Stimulated activated CD8-positive, alpha-beta memory T cell treated with anti-CD3 and anti-CD28 coated beads, Interleukin-4, amount 100 ng/mL, for 4 hours (primary cell): ENCODE measurements at places on chromosomes 6 and 20.

DNA sequence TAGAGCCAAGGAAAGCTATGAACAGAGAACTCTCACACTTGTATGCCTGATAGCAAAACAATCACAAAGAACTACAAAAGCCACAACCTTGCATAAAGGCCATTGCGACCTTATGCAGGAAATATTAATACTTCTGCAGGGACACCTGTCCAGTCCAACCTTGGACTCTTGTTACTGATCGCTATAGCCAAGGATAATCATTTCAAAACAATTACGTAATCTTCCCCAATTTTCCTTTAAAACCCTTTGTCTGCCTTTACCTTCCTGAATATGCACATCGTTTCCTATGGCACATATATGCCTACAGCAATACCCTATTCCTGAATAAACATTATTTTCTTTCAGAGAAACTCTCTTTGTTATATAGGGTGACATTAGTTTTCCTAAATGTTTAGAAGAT lies 22.8 kb downstream of the PPIL6 start:
- DNase-seq, result no peak

GRCh38 chr6:16974387-16974673 lies 127.5 kb upstream of the STMND1 start:
- no peak for DNase-seq

- DNase-seq, result no peak
Observed at GRCh38 chr6:33091957-33092356, 16.2 kb downstream of the HLA-DPB1 start.

DNA sequence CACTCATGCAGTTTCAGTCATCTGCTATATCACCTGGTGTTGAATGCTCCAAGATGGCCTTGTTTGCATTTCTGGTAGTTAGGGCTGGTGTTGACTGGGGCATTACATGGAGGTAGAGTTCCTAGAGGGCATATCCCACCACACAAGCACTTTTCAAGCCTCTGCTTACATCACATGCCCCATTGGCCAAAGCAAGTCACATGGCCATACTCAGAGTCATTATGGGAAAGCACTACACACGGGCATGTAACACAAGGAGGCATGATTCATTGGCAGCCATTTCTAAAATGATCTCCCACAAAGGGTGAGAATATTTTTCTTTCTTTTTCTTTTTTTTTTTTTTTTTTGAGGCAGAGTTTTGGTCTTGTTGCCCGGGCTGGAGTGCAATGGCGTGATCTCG lies 73.2 kb downstream of the TRMT6 start:
- no peak for DNase-seq

GRCh38 chr6:89209457-89209856 lies 7.7 kb downstream of the GABRR1 start:
- DNase-seq, result no peak

DNA sequence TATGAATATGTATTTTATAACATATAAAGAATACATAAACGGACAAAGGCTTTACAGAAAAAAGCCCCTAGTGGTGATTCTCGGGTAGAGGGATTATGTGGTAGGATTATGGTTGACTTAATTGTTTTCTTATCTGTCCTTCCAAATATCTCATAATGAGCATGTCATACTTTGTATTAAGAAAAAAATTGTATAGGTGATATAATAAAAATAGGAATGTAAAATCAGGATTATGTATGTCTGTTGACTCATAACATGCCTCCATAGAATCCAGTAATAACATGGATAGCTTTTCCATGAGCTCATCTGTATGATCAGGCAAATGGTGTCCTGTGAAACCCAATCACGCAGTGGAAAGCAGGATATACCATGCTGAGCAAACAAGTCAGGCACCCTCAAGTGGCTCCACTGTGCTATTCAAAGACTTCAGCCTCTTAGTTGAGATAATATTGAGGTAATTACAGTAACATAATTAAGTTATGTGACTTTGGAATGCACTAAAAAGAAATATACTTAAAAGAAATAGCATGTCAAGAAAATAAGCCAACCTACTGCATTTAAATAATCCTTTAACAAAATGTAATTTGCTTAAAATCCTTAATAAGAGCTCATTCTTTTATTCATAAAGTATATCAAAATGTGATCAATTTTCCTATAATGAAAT lies 39.6 kb upstream of the PRELID3B start:
- no peak for DNase-seq

DNA sequence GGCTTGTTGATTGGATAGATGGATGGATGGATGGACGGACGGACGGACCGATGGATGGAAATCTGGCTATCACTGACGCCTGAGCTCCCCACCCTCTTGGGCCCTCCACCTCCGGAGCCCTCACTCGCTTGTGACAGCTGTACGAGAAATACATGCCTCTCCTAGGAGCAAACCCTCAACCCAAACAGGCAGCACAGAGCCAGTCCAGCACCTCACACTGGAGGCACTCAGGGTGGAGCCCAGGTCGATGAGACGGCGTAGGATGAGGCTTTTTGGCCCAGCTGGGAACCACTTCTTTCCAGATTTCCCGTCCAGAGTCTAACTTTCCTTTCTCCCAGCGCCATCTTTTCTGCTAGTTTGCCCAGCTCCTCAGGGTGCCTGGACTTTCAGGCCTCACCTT lies 2.7 kb upstream of the LY6G5C start:
- DNase-seq, result no peak

DNA sequence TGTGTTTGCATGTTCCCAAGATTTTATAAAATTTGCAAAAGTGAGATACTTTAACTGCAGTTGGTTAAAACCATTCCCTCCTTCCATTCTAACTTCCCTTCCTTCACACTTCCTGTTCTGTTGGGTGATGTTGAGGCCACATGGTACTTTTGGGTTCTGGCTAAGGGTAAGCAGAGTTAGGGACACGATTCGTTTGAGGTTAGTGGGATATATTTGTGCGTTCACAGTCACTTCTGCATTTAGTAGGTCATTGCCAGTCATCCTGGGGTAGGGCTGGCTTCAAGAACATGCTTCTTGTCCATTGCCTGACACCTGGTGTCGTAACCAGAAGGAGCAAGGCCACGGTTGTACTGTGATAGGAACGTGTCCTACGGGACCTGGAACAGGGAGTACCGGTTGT lies 340.1 kb downstream of the ZFAND3 start:
- no peak for DNase-seq

DNA sequence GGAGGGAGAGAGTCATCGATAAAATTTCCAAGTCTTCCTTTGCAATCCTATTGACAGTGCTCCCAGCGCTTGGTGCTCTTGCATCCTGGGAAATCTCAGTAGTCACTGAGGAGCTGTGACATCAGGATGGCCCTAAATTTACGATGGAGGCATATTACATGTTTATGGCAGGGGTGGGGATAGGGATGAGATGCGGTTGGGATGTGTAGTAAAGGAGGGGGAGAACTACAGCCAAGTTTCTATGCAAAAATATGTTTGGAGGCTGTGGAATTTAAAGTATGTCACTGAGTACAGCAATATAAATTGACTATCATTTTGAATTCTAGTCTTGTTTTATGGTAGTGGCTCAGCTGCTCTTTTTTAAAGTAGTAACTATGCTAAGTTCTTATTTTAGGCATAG lies 544.9 kb downstream of the PKHD1 start:
- DNase-seq, result no peak

- DNase-seq, result no peak
Observed at GRCh38 chr20:60470366-60470765, 512.1 kb downstream of the CDH26 start.

DNA sequence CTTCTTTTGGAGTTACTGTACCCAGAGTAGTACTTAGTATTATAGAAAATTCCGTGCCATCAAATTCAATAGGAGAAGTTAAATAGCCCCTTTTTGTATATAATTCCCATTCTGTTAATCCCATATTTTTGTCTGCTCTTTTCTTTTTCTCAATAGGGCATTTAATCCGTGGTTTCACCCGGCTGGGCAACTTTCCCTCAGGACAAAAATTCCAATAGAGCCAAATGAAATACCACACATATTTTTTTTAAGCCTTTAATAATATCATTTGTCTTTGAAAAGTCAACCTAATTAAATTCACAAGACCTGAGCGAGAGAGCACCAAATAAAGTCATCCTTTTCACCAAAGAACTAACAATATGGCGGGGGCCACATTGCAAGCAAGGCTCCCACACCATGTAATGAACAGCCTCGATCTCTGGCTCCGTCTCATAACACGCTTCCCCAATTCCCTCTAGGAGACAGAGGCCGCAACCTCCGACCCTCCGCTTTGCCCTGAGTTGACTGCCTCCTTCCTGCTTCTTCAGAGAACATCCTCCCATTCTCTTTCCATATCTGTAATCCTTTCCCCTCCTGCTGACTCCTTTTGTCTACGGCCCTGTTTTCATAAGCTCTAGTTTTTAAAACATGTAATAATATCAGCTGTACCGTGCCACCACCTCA lies 13.6 kb downstream of the NHSL1 start:
- DNase-seq, result no peak

GRCh38 chr6:49423817-49424216 lies 39.2 kb downstream of the MMUT start:
- no peak for DNase-seq

DNA sequence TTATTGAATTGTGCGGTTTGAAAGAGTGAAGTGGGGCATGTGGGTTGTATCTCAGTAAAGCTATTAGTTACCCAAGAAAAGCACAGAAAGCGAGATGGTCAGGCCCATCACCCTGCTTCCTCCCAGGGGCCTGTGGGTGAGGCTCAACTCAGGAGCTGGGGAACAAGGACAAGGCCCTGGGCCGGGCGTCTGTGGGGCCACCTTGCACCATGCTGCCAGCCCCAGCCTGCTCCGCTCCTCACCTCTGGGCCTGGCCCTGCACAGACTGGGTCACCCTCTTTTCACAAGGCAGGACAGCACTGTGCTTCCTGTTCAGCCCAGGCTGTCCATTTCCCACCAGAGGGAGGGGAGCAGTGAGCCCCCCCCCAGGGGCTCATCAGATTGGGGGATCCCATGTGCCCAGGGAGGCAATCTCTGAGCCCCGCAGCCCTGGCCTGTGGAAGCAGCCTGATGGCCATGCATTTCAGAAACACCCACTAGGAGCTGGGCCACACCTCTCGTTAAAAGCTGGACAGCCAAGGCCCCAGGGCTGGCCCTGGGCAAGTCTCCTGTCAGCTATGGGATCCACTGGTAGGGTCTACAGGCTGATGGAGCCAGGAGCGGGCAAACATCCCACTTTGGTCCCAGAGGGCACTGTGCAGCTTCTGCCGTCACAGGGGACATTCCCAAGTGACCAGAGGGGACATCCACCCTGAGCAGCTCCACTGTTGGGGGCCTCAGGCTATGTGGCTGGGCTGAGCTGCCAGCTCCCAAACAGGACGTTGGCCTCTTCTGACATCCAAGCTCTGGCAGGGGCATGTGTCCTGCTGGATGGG lies 55.9 kb downstream of the YTHDF1 start:
- no peak for DNase-seq

DNA sequence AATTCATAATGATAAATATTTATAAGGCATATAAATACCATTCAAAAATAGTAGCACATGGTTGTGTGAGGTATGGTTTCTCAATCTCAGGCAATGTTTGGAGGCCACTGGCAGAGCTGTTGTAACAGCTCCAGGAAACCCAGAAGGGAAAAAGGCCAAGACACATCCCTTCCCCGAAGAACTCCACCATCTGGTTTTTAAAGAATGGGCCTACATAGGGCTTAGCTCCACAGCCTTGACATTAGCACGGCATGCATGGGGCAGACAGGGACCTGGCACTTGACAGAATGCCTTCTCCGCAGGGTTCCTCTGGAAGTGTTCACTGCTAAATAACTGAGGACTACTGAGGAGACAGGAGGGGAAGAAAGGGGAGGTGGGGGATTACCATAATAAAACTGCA lies 16.1 kb upstream of the FOXO3 start:
- no peak for DNase-seq

DNA sequence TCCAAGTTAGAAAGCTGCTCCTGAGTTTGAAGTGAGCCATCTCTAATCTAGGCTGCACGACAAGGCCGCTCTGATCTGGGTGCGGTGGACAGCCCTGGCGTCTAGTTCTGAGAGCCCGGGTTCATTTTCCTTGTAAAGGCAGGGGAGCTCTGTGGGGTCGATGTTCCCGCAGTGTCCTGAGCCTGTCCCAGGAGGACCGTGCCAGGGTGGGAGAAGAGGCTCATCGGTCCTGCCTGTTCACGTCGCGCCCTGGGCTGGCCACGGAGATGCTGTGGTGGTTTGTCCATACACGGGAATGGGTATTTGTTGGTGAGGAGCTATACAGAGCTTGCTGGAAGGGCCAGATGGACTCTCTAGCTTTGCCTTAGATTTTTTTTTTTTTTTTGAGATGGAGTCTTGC lies 27.0 kb downstream of the PSMG4 start:
- DNase-seq, result no peak

GRCh38 chr20:33864324-33864963 lies 53.3 kb downstream of the CHMP4B start:
- DNase-seq, result no peak

DNA sequence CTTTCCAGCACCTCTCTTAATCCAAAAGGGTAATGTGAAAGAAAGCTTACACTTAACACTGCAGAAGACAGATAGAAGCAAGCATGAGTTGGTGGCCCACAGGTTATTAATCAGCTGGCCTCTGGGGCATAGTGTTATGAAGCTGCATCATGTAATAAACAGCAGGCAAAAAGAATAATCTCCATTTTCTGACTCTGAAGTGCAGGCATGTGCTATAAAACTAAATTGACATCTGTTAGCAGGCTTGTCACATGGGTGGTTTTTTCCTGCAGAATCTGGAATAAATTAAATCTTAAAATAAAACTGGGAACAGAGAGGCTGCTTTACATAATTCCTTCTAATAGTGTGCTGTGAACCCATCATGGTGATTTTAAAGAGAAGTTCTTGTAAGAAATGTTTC lies 73.3 kb downstream of the METTL24 start:
- no peak for DNase-seq

DNA sequence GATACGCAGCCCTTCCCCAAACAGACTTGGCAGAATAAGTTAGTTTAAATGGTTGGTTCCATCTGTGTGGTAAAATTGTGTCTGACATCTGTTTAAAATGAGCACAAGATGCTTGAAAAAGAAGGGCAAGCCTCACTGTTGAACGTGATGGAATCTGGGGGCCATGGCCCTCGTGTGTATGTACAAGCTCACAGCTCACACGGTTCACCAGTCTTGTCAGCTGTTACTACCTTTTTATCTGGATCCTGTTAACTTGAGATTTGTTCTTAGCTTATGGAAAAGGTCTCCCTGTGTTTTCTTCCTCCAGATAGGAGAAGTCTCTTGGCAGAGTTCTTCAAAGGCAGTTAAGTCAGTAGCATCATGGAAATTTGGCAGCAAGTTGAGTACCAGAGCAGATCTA lies 270.6 kb downstream of the KHDC1L start:
- no peak for DNase-seq

- DNase-seq, result no peak
Observed at GRCh38 chr20:49024220-49024619, 21.9 kb upstream of the CSE1L start.

DNA sequence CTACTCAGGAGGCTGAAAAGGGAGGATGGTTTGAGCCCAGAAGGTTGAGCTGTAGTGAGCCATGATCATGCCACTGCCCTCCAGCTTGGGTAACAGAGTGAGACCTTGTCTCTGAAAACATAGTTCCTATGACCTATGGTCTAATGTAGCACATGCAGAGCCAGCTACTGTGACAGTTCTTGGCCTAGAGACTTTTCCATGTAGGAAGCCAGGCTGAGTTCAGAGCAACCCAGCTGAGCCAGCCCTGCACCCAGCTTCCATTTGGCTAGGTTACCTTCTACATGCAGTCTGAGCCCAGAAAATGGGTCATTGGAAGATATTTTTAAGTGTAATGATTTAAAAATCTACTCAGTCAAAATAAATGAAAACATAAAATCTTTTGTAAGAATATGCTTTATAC lies 92.8 kb downstream of the FNDC1 start:
- DNase-seq, result no peak

- no peak for DNase-seq
Observed at GRCh38 chr20:64238851-64239387, 16.6 kb upstream of the PCMTD2 start.

GRCh38 chr20:3330046-3330741 lies 77.3 kb downstream of the DNAAF9 start:
- DNase-seq, result no peak
